CD4-positive, alpha-beta T cell treated with Interferon alpha-2 for 1 hour (primary cell): ENCODE measurements at places on chromosomes 7 and 10.

DNA sequence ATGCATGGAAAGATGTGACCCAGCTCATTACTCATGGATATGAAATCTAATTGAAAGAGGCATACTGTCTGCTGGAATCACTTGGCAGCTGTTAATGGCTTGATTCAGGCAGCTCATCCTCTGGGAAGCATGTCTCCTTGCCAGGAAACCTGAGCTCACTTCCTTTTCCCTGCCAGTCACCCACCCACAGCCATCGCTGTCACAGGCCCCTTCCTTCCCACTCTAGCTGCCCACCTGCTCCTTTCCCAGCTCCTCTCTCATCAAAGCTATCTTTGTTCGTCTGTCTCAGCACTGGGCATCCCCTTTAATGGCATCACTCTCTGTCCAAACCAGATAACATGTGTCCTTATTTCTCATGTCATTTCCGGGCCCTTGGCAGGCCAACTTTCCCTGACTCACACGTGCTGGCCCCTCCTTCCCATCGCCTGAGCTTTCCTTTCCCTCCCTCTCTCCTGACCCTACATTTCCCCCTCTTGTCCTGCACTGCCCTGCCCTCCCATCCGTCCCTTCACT, 721.9 kb downstream of the TNS3 start:
- no peak for DNase-seq

GRCh38 chr10:48291190-48291589, 15.3 kb upstream of the MAPK8 start:
- no peak for DNase-seq

DNA sequence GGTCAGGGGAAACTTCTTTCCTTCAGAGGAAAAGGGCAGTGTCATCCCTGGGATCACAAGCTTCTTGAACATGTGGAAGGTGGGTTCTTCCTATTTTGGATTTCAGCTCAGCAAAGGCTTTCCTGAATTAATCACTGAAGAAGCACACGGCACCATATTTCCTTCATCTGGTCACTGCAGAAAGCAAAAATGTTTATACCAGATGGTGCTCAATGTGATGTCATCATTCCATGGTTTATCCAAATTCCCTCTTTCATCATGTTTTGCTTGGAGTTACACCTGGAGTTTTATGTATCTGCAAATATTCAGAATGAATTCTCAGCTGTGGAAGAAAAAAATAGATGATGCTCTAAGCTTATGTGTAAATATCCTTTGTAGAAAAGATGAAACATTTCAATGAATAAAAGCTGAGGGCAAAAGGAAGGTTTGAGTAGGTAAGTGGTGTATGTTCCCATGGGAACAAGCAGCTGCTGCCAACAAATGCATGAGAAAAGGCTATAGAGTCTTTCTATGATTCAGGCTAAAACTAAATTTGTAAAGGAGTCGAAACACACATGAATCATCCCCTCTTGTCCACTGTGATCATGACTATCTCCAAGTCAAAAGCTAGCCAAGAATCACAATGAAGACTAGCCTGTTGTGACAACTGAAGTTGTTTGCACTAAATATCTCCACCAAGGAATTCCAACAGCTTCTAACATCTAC, 26.9 kb upstream of the BPGM start:
- no peak for DNase-seq

DNA sequence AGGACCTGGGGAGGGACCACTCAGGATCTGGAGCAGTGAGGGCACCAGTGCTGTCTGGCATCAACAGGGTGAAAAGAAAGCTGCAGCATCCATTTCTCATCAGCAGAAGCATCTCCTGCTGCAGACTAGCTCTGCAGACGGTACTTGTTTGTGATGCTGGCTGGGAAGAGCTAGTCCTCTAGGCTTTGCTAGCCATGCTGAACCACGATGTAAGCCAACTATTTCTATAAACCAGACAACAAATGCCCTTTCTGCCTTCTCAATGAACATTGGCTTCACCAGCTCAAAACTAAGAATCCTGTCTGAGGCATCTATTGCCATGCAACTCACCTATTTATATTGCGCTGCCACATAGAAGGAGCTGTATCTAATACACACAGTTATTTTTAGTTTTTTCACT, 65.6 kb downstream of the CTTNBP2 start:
- no peak for DNase-seq

DNA sequence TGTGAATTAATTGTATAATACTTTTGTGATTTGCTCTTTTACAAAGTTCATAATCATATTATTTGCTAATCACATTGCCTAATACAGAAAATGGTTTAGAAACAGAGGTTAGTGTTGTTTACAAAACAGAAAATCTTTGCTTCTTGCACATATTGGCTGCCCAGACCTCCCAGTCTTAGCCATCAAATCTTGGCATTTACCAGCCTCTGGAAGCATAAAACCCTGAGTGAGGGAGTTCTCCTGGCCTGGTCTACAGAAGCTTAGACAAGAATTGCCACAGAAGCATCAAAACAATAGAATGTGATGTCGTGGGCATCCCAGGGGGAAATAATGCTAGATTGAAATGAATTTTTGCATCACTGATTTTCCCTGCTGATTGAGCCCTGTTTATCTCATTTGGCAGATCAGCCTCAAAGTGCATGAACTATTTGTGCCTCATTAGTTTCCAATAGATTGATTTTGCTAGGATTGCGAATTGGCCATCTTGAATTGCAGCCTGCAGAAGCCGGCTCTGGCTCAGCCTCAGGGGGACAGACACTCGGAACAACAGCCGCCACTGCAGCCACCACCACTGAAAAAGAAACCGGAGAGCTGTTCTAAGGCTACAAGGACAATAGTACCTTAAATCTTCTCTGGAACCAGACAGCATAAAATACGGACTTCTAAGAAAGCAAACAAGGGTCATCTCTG, 11.1 kb upstream of the SORBS1 start:
- DNase-seq, result no peak
